ENCODE measurements at places on chromosomes 7 and 10.

GRCh38 chr10:416091-416515, 273.4 kb downstream of the DIP2C start:
- no peak for DNase-seq

- DNase-seq, result no peak
Measured at GRCh38 chr7:82615527-82615926, 171.9 kb upstream of the CACNA2D1 start.

GRCh38 chr10:79381804-79382221, 34.5 kb downstream of the PPIF start:
- no peak for DNase-seq

DNA sequence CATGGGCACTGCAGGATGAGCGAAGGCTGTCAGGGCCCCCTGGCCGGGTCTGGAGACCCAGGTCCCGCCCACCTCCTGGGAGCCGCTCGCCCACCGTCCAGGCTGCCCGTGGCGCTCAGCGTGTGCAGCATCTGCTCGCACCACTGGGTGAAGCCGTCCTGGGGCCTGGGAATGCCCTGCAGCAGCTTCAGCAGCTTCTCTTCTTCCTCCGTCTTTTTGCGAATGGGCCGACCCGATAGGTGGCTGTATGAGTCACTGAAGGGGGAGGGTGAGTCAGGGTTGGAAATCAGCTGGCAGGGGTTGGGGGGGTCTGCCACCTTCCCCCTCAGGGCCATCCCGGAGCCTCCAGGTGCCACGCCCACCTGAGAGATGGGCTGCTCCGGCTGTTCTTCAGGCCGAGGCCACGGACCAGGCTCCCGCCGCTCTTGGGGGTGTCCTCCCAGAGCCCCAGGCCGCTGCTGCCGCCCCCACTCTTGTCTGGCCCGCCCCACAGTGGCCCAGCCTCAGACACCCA, 8.7 kb downstream of the GNB2 start:
- DNase-seq, result no peak
